ENCODE measurements at places on chromosomes 5 and 9. TPM values are rescaled to one million over a fixed set of nuclear protein-coding genes. Genes with fewer than 3 reads are reported as not detected.
A peak's percentile ranks its signal among the peaks of the same experiment; 100 is the strongest.

DNA sequence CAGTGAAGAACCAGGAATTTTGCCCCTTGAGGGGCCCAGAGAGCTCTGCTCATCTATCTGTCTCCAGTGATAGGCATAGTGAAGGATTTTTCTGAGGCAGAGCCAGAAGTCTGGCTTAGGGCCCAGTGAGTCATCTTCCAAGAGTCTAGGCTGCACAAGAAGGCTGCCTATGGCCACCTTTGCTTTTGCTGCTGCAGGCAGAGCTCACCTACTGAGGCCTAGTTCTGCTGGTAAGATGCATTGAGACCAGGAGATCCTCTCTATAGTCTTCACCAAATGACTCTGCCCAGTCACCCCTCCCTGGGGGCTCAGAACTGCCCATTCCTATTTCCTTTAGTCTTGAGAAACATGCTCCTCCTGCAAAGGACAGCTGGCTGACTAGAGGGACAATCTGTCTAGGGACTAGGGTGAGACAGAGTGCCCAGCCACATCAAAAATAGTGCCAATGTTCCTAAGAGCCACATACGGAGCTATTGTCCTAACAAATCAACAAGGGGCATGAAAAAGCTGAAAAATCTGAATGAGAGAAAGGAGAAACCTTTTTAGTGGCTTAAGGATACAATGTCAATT is 40.3 kb upstream of the CDKN2AIPNL start:
- no peak overlapping the region for H3K27ac ChIP-seq
- no peaks in the 10 kb centered on the region for H3K36me3 ChIP-seq
- peaks cover 4% of the 10 kb centered on the region for H3K4me1 ChIP-seq
- H3K27me3 ChIP-seq: no peaks in the 10 kb centered on the region

- no peaks in the 10 kb centered on the region for H3K27me3 ChIP-seq
- no peaks in the 10 kb centered on the region for H3K36me3 ChIP-seq
Observed at GRCh38 chr5:15823398-15823797, 323.4 kb downstream of the FBXL7 start.

DNA sequence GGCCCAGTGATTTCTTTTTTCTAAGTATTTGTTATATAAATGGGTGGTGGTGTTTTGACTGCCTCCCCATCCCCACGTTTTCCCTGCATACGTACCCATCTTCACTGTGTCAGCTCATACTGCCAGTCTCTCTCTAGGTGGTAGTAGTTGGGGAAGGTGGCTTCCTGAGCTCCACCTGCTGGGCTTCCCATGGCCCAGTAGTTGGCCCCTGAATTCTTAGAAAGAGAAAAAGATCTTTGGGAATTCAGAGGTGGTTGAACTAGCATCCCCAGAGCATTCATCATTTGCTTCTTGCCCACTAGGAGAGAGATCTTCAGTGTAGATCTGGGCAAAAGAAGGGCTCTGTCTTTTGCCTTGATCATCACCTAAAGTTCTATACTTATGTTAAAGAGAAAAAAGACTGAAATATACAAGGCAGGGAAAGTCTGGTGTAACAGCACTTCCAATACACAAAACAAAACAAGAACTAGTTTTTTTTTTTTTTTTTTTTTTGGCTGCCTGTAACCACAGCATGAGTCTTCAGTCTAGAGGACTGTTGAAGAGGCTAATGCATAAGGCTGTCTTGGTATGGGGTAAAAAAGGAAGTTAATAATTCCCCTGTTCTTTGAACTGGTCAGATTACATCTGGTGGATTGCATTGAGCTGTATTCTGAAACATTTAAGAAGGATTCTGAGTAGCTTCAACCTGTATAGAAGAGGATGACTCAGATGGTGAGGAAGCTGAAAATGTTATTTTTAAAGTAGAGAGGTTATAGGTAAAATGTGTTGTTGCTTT is 128.7 kb downstream of the ATG10 start:
- DNase-seq: peak; percentile 59
- H3K27me3 ChIP-seq: no peaks in the 10 kb centered on the region
- peak overlapping the region; percentile 21 for H3K27ac ChIP-seq
- H3K4me3 ChIP-seq: no peak overlapping the region

The MLANA gene
- not detected for total RNA-seq

- no peaks in the 10 kb centered on the region for H3K27me3 ChIP-seq
- H3K4me1 ChIP-seq: no peaks in the 10 kb centered on the region
- no peak for DNase-seq
- no peak overlapping the region for H3K27ac ChIP-seq
- no peak overlapping the region for H3K4me3 ChIP-seq
Observed at GRCh38 chr5:110414360-110414759, 312.1 kb downstream of the TMEM232 start.

- H3K4me1 ChIP-seq: peaks cover 16% of the 10 kb centered on the region
- no peak overlapping the region for H3K27ac ChIP-seq
- no peaks in the 10 kb centered on the region for H3K27me3 ChIP-seq
- DNase-seq: no peak
- peaks cover 10% of the 10 kb centered on the region for H3K36me3 ChIP-seq
Observed at GRCh38 chr5:75461679-75462078, 49.8 kb downstream of the CERT1 start.

DNA sequence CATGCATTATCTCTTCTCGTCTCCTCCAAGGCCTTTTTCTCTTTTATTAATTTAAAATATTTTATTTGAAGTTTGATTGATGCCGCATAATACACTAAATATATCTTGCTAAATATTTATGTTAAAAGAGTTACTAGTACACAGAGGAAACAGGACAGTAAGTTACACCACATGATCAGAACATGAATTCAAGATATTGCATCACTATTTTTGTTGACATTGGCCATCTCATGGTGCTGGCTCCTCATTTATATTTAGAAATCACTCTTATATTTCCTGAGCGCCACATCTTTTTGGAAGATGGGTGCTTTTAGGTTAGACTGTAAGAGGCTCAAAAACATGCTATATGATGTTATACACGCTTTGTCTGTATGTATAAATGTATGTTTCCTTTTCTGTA is 23.0 kb downstream of the SPEF2 start:
- H3K4me1 ChIP-seq: no peaks in the 10 kb centered on the region
- H3K36me3 ChIP-seq: no peaks in the 10 kb centered on the region
- no peak for DNase-seq
- H3K4me3 ChIP-seq: no peak overlapping the region

The ZMYND19 gene
- 50.6 TPM for total RNA-seq

DNA sequence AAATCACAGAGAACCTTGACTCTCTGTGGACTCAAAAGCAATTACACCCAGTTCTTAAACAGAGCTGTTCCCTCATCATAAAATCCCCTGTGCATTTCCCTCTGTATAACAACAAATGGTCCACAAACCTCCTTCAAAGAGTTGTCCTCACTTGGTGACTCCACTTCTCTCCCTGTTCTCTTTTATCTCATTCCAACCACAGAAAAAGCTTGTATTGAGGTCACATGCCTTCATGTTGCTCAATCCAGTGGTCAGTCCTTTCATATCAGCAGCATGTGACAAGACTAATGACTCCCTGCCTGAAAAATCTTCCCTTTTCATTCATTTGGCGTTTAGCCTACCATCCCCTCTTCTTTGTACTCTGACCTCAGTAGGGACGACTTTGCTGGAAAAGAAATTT is 158.0 kb downstream of the DEPDC1B start:
- H3K27ac ChIP-seq: peak overlapping the region; percentile 59
- H3K27me3 ChIP-seq: no peaks in the 10 kb centered on the region
- DNase-seq: peak; percentile 41
- no peak overlapping the region for H3K4me3 ChIP-seq
- H3K4me1 ChIP-seq: peaks cover 22% of the 10 kb centered on the region
- H3K36me3 ChIP-seq: no peaks in the 10 kb centered on the region

The CDHR2 gene
- total RNA-seq: 0.21 TPM

DNA sequence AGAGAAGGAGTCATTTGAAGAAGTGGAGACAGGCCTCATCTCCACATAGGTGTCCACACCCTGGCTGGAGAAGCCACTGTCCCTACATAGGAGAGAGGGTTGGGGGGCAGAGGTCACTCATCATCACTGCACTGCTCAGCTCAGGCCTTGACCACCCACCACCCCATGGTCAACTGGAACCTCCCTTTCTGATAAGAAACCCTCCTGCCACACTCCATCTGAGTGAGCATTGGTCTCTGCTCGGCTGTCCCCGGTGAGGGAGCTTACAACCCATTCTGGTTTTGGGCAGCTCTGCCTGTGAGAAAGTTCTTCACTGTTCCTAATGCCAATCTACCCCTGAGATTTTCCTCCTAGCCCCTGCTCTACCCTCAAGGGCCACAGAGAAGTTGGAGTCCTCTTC is 28.8 kb downstream of the CSF1R start:
- no peaks in the 10 kb centered on the region for H3K27me3 ChIP-seq
- peaks cover 5% of the 10 kb centered on the region for H3K4me1 ChIP-seq
- H3K36me3 ChIP-seq: peaks cover 19% of the 10 kb centered on the region
- no peak overlapping the region for H3K4me3 ChIP-seq

The SLC1A3 gene
- 3.4 TPM for total RNA-seq

DNA sequence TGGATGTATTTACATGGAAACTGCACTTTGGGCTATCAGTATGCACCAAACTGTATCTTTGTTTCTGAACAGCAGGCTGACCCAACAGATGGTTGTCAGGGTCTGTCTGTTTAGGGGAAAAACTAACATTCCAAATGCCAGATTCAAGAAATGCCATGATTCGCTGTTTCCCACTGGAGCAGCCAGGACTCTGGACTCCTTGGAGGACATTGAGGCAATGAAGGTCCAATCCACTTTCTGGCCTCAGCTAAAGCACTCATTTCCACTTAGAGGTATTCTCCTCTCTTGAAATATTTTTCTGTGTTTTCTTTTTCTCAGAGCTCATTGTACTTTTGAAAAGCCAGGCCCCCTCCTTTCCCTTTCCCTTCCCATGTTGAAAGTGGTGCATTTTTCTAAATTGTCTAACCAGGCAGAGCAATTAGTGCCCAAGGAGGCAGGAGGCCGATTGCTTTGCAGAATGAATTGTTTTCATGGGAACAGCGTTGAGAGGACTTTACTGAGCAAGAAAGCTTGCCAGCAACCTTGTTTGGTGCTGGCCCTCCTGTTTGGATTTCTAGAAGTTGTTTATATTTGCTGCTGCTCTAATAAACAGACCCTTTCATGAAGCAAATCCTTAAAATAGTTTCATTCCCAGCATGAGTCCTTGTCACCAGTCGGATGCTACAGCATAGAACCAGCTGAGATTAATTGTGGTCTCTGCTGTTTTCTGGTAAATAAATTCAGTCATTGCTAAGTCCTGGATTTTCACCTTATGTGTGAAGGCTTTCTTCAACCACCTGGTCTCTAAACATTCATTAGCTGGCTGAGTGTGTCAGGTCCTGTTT is 132.8 kb upstream of the TAF11L2 start:
- DNase-seq: no peak
- H3K36me3 ChIP-seq: no peaks in the 10 kb centered on the region
- no peak overlapping the region for H3K4me3 ChIP-seq
- no peaks in the 10 kb centered on the region for H3K4me1 ChIP-seq
- H3K27ac ChIP-seq: no peak overlapping the region

The UCK1 gene
- 20.6 TPM for total RNA-seq

- DNase-seq: no peak
- H3K36me3 ChIP-seq: no peaks in the 10 kb centered on the region
- H3K4me3 ChIP-seq: no peak overlapping the region
- H3K27me3 ChIP-seq: no peaks in the 10 kb centered on the region
- no peak overlapping the region for H3K27ac ChIP-seq
Observed at GRCh38 chr5:149073213-149073612, 10.4 kb upstream of the SH3TC2 start.

DNA sequence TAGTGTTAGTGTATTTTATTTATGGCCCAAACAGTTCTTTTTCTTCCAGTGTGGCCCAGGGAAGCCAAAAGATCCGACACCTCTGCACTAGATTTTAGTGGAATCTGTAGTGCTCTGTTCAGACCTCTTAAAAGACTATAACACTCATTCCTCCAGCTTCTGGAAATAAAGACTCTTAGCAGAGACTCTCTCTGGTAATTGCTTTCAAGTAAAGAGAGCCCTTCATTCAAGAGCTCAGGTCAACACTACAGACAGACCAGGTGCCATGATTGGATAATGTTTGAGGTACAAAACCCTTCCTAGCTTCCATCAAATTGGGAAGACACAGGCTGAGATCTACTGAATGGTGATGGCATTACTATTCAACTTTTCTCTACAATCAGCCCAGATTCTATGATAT is 255.8 kb downstream of the PRDM9 start:
- H3K4me1 ChIP-seq: no peaks in the 10 kb centered on the region
- DNase-seq: no peak
- no peaks in the 10 kb centered on the region for H3K36me3 ChIP-seq
- no peaks in the 10 kb centered on the region for H3K27me3 ChIP-seq

The CNOT6 gene
- 20.9 TPM for total RNA-seq

The BTNL3 gene
- total RNA-seq: not detected

The CNTFR gene
- total RNA-seq: not detected

The SLC1A1 gene
- total RNA-seq: 19.1 TPM

The CCNO gene
- not detected for total RNA-seq

GRCh38 chr5:129125819-129126218 is 31.3 kb downstream of the ISOC1 start:
- H3K27me3 ChIP-seq: no peaks in the 10 kb centered on the region
- no peaks in the 10 kb centered on the region for H3K36me3 ChIP-seq
- H3K4me3 ChIP-seq: no peak overlapping the region
- peaks cover 8% of the 10 kb centered on the region for H3K4me1 ChIP-seq
- H3K27ac ChIP-seq: peak overlapping the region; percentile 73

DNA sequence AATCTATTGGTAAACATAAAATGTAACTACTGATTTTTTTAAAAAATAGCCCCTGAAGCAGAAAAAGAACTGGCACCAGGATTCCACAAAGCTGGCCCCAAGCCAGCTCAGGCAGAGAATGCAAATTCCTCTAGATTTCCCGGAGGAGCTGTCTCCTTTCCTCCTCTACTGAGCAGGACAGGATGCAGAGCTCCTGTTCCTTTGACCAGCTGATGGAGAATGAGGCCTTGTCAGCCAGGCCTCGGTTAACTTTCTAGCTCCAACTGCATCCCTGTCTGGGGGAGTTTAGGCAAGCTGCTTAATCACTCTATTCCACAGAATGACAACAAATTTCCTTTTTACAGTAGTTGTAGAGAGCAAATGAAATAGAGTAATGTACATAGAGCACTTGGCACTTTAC is 155.5 kb downstream of the GNAQ start:
- no peaks in the 10 kb centered on the region for H3K36me3 ChIP-seq
- H3K4me3 ChIP-seq: no peak overlapping the region
- H3K27me3 ChIP-seq: no peaks in the 10 kb centered on the region
- no peaks in the 10 kb centered on the region for H3K4me1 ChIP-seq
- no peak for DNase-seq

GRCh38 chr9:135463140-135463539 is 16.4 kb upstream of the PPP1R26 start:
- no peak overlapping the region for H3K4me3 ChIP-seq
- no peaks in the 10 kb centered on the region for H3K36me3 ChIP-seq
- H3K27me3 ChIP-seq: no peaks in the 10 kb centered on the region
- no peak overlapping the region for H3K27ac ChIP-seq
- DNase-seq: no peak
- H3K4me1 ChIP-seq: no peaks in the 10 kb centered on the region

GRCh38 chr5:40738502-40738901 is 17.3 kb downstream of the TTC33 start:
- H3K27me3 ChIP-seq: no peaks in the 10 kb centered on the region
- no peaks in the 10 kb centered on the region for H3K4me1 ChIP-seq
- H3K27ac ChIP-seq: no peak overlapping the region

The ST8SIA4 gene
- total RNA-seq: 29.4 TPM
